ENCODE measurements at places on chromosomes 2 and 18. TPM values are rescaled to one million over a fixed set of nuclear protein-coding genes. Genes with fewer than 3 reads are reported as not detected.

GRCh38 chr2:58398406-58398805, 157.3 kb upstream of the FANCL start:
- no peak for DNase-seq

- DNase-seq: no peak
Measured at GRCh38 chr2:79564065-79564464, 51.2 kb downstream of the CTNNA2 start.

DNA sequence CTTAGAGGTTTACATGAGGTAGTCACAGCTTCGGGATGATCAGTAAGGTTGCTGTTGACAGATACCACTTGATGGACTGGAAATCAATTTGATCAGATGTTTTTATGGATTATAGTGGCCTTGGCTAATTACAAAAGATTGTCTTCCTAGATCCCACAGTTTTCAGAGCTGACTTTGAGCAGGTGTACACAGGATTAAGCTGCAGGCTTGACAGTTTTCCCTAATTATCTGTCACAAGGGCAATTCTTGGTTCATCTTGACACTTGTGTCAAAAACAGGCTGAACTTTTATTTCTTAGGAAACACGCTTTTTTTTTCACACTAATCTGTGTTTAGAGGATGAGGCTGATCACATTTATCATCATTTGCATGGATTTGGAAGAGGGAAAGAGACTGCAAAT, 824.0 kb upstream of the PIK3C3 start:
- no peak for DNase-seq

RGPD8 gene
- 9.0 TPM for total RNA-seq

DNA sequence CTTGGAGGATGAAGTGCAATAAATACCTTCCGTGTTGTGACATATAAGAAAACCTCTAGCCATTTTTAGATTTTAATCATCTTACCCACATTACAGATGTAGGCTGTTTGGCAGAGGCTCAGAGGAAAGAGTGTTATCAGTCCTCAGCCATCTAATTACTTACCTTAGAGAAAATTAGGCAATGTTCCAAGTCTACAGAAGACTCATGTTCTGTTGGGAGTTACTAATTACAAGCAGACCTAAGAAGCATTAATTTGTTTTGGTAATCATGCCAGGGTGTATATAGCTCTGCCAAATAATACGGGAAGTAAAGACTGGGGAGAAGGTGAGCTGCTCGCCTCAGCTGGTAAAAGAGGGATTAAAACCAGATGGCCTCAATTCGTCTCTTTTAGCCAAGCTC, 125.8 kb upstream of the PGAP1 start:
- no peak for DNase-seq

DNA sequence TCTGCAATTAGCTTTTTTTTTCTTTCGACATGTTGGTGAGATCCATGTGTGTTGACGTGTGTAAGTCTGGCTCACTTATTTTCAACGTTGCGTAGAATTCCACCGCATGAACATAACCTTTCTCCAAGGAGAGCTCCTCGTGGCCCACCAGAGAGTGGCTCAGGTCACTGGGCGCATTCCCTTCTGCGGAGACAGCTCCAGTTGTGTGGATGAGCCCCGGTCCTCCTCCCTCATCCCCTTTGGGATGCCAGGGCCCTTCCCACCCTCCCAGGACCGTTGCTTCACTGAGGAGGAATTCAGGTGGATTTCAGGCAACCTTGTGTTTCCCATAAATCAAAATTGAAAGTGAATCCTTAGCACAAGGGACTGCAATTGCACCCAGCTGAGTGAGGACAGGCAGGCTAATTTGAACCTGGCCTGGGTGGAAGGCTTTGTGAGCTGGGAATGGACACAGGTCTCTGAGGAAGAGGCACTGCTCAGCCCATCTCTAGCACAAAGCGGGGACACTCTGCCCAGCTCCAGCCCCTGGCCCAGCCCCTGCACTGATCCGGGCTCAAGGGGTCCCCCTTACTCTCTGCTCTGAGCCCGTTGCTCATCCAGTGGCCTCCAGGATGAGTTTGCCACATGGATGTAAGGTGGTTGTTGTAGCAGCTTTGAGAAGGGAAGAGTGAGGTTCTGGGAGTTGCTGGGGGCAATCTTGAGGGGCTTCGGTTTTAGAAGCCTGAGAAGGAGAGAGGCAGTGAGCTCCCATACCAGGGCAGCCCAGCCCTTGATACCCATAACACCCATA, 57.8 kb upstream of the HAAO start:
- DNase-seq: no peak

CACNB4 gene
- total RNA-seq: 0.71 TPM

GRCh38 chr2:226002438-226002837, 602.9 kb downstream of the NYAP2 start:
- DNase-seq: peak; percentile 40

- DNase-seq: no peak
Measured at GRCh38 chr2:85765081-85765731, 11.4 kb downstream of the ATOH8 start.

DNA sequence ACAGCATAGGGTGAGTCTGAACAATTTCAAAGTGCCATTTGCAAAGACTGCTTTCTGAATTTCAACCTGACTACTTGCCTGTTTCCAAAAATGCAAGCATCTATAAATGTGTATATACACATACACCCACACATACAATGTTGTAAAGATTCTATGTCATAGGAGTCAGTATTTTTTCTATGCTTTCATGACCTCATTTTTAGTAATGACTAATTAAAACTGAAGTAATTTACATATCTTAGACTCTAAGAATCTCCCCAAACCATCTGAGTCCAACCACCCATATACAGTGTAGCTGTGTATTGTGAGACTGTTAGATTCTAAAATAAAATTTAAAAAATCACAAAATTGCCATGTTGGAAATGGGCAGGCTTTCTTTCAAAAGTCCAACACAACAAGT, 162.0 kb upstream of the STK17B start:
- DNase-seq: no peak

GRCh38 chr2:25586726-25587144, 86.6 kb downstream of the DTNB start:
- no peak for DNase-seq

GPR55 gene
- not detected for total RNA-seq

GRCh38 chr2:47373747-47374146, 29.2 kb upstream of the MSH2 start:
- no peak for DNase-seq

DNA sequence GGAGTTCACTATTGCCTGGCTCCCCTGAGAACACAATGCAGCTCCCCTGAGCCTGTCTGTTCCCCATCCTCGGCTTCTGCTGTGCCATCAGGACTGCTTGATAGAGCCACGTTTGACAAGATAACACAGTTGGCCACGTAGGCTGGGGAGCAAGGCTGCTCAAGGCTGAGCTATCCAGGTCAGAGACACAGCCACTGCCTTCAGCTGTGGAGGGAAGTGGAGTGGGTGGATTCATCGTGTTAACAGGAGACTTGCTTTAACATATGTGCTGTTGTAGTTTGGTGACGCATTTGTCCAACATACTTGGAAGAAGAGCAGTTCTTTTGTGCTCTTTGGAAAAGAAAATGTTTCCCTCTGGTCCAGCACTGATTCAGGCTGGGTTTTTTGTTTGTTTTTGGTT, 68.8 kb downstream of the WDSUB1 start:
- no peak for DNase-seq

DNA sequence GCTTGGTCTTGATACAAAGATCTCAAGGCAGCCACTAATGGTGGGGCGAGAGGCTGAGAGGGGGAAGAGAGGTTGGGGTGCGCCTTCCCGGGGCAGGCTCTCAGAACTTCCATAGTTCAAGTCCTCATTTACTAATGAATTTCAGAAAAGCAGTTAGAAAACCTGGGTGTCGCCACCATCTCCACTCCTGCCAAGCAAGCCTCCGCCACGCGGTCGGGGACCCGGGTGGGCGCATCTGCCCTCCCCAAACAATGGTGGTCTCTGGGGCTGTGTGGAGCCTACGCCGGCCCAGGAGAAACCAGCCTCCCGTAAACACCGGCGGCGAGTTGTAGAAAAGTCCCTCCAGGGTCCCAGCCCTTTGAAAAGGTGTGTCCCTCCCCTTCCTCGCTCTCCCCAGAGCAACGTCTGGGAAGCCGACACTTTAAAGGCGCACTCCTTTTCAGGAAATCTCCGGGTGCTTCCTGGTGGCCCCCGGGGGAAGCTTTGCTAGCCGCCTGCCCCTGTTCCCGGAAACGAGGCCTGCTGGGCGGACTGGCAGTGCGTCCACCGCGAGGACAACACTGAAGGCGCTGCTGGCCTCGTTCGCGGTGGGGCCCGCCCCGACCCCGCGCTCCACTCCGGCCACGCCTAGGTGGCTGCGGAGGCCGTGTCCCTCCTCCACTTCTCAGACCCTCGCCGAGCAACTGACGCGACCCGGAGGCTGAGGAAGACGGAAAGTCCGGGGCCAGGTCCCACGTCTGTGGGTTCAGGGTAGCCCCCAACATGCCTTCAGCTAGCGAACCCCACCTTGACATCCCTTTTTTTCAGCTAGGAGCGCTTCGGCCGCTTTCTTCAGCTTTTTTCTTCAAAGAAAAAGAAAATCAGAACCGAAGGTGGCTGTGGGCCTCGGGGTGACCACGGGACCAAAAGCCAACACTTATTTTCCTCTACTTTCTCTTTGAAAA, 16.8 kb downstream of the EVX2 start:
- DNase-seq: no peak

DNA sequence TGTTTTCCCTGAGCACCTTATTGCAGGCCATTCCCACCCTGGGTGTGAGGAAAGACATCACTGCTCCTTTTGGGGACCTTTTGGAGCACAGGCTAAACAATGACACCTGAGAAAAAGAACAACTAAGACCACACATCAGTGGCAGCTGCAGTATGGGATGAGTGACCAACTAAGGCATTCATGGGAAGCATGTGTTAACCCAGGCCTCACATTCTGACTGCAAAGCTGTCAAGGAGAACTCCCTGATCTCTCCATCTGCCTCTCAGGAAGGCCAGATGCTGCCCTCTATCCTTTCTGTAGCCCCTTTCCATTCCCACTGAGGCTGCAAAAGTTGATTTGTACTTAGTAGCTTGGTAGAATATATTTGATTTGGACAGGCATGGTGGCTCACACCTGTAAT, 277.7 kb upstream of the FBXO11 start:
- no peak for DNase-seq

GRCh38 chr2:23220513-23221094, 164.4 kb upstream of the KLHL29 start:
- DNase-seq: no peak

ST8SIA3 gene
- not detected for total RNA-seq

Data from left cardiac atrium (tissue), 4 donors.